Spleen (tissue), 13 donors: ENCODE measurements at places on chromosomes 12 and 14. TPM values are rescaled to one million over a fixed set of nuclear protein-coding genes. Genes with fewer than 3 reads are reported as not detected.

DNA sequence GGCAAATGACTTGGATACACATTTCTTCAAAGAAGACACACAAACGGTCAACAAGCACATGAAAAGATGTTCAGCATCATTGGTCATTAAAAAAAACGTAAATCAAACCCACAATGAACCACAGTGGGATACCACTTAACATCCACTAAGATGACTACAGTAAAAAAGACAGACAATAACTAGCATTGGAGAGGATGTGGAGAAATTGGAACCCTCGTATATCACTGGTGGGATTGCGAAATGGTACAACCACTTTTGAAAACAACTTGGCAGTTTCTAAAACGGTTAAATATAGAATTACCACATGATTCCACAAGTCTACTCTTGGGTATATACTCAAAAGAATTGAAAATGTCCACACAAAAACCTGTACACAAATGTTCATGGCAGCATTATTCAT is 25.2 kb upstream of the PPFIBP1 start:
- H3K36me3 ChIP-seq: no peaks in the 10 kb centered on the region
- DNase-seq: no peak
- no peak overlapping the region for H3K27ac ChIP-seq
- H3K27me3 ChIP-seq: no peaks in the 10 kb centered on the region

GALNT4 gene
- total RNA-seq: 14.8 TPM

GRCh38 chr12:119770146-119770545 is 102.2 kb downstream of the PRKAB1 start:
- no peak overlapping the region for H3K4me3 ChIP-seq
- no peaks in the 10 kb centered on the region for H3K4me1 ChIP-seq
- no peak for DNase-seq
- no peak overlapping the region for H3K27ac ChIP-seq

DNA sequence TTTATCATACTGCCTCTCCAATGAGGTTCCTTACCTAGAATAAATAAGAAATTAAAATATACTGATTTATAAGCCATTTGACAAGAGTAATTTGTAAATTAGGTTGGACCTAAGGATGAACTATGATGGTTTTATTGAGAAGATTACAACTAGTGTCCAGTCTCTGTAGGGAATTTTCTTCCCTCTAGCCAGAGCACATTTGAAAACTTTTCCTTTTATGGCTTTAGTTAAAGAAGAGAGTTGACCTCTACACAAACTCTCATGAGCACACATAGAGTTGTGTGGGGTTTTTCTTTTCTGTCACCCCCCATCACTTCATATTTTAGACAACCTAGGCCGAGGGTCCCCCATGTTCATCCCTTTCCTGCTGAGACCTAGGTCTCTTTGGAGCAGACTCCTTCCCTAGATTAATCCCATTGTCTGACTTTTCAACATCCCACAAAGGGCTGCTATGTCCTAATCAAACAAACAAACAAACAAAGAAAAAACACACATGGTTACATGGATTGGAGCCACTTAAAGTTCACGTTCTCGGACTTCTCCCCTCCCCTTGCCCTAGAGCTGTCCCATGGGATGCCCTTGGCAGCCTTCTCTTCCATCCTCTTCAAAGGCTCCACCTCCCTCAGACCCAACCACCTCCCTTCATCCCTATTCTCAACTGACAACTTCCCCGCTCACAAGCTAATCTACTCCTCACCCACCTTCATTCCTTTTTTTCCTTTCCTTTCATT is 40.7 kb downstream of the GPR135 start:
- H3K4me3 ChIP-seq: no peak overlapping the region
- no peaks in the 10 kb centered on the region for H3K36me3 ChIP-seq
- peaks cover 32% of the 10 kb centered on the region for H3K4me1 ChIP-seq
- H3K27ac ChIP-seq: peak overlapping the region; percentile 62
- no peaks in the 10 kb centered on the region for H3K27me3 ChIP-seq

GRCh38 chr12:54991161-54991990 is 6.8 kb upstream of the TESPA1 start:
- H3K4me3 ChIP-seq: no peak overlapping the region
- no peak for DNase-seq
- peak overlapping the region; percentile 61 for H3K27ac ChIP-seq
- no peaks in the 10 kb centered on the region for H3K27me3 ChIP-seq
- peaks cover 6% of the 10 kb centered on the region for H3K4me1 ChIP-seq

DNA sequence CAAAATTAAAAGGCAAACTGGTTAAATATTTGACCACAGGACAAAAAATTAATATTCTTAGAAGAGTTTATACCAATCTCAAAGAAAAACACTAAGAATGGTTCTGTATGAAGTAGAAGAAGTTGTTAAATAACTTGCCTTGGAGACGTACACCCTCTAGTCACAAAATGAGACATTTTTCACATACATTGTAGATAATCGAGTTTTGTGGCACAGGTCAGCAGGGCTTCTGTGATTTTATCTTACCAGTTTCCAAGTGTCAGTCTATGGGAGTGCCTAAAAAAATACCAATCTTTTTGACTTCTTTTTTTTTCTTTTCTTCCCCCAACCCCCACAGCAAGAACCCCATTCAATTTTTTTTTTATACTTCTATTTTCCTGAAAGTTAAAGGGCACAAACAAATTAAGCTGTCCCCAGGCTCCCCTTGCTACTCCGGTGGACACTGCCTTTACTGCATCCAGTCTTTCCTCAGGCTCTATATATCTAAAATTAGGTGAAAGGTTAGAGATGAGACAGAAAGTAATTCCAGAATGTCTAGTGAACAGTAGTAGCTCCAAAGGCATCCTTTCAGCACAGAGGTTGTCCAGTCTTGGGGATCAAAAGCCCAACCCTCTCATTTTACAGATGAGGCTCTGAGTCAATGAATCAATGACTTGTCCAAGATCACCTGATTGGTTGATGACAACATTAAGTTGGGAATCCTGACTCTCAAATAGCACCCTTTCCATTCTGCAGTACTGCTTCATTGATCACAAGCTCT is 6.2 kb downstream of the LIMA1 start:
- peak overlapping the region; percentile 9 for H3K27ac ChIP-seq
- no peaks in the 10 kb centered on the region for H3K36me3 ChIP-seq
- no peak for DNase-seq
- H3K4me1 ChIP-seq: peaks cover 14% of the 10 kb centered on the region
- H3K27me3 ChIP-seq: no peaks in the 10 kb centered on the region

SLIRP gene
- total RNA-seq: 133 TPM

GRCh38 chr14:76349993-76350392 is 25.9 kb upstream of the ESRRB start:
- no peaks in the 10 kb centered on the region for H3K36me3 ChIP-seq
- DNase-seq: no peak
- no peaks in the 10 kb centered on the region for H3K27me3 ChIP-seq
- H3K27ac ChIP-seq: no peak overlapping the region

DNA sequence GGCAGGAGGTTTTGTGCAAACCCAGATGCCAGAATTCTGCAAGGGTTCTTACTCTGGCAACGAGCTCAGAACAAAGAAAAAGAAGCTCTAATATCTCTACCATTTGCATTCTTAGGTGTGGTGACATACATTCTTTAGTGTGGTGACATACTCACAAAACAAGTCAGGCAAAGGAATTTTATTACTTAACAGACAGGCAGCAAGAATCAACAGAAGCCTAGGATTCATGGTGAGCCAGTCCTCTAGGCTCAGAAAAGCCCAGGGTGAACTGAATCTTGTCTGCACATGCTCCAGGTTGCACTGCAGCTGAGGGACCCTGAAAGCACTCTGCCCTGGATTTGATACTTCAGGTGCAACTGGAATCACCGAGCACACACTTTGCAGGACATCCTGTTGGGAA is 122.4 kb upstream of the PTPRQ start:
- H3K36me3 ChIP-seq: no peaks in the 10 kb centered on the region
- no peaks in the 10 kb centered on the region for H3K27me3 ChIP-seq
- no peak for DNase-seq
- H3K27ac ChIP-seq: no peak overlapping the region
- no peak overlapping the region for H3K4me3 ChIP-seq

GRCh38 chr12:56943878-56944277 is 9.7 kb upstream of the SDR9C7 start:
- no peak for DNase-seq
- no peaks in the 10 kb centered on the region for H3K4me1 ChIP-seq
- H3K27me3 ChIP-seq: no peaks in the 10 kb centered on the region
- H3K27ac ChIP-seq: no peak overlapping the region

GRCh38 chr14:48373981-48374380 is 698.6 kb upstream of the MDGA2 start:
- H3K27ac ChIP-seq: no peak overlapping the region
- H3K4me3 ChIP-seq: no peak overlapping the region
- H3K4me1 ChIP-seq: no peaks in the 10 kb centered on the region
- no peaks in the 10 kb centered on the region for H3K27me3 ChIP-seq

NOVA1 gene
- 3.6 TPM for total RNA-seq
